ENCODE measurements at places on chromosomes 2 and 18.

DNA sequence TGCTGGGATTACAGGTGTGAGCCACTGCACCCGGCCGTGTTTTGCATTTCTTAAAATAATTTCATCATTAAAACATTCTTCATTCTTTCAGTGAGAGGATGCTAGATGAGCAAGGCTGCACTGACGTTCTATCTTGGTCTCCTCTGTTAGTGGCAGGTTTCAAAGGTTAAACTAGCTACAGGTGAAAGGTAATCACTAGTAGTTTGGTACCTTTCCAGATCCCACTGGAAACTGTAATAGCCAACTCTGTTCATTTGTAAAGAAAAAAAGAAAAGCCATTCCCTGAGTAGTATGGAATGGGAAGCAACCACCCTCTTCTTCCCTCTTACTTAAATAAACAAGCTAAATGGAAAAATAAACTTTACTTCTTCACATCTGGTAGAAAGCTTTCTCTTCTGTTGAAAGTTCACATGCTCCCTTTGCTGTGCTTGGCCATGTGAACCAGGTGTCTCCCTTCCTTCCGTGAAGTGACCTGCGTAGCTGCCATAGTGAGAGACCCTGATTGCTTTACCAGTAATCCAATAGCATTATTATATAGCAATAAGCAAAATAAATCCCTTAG is 94.0 kb downstream of the GREB1L start:
- DNase-seq = no peak

DNA sequence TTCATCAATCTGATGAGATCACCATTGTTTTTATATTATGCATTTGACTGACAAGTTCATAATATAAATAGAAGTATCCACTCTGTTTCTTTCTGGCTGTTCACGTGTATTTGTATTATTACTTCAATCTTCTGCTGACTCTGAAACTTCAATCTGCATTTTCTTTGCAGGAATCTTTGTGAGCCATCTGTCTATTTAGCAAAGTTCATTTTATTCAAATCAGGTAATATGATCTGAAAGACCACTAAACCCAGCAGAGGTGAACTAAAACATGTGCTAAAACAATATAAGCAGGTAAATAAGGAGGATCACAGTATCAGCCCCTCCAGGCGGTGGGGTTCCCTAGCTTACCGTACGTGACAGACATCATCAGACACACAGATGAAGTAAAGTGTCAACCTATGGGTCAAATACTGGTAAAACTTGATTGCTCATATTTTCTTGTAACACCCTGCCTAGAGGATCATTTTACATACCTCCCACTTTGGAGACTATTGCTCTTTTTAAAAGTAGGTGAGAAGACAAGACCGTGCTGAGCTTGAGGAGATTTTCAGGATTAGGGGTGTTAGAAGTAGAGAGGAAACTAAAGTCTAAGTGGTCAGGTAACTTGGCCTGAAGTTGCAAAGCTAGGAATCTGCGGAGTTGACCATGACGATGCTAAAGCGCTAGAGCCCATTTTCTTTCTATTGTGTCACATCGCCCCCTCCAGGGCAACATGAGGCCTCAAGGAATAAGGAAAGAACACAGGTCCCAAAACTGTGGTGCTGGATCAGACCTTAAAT is 9.0 kb downstream of the DTNB start:
- no peak for DNase-seq

DNA sequence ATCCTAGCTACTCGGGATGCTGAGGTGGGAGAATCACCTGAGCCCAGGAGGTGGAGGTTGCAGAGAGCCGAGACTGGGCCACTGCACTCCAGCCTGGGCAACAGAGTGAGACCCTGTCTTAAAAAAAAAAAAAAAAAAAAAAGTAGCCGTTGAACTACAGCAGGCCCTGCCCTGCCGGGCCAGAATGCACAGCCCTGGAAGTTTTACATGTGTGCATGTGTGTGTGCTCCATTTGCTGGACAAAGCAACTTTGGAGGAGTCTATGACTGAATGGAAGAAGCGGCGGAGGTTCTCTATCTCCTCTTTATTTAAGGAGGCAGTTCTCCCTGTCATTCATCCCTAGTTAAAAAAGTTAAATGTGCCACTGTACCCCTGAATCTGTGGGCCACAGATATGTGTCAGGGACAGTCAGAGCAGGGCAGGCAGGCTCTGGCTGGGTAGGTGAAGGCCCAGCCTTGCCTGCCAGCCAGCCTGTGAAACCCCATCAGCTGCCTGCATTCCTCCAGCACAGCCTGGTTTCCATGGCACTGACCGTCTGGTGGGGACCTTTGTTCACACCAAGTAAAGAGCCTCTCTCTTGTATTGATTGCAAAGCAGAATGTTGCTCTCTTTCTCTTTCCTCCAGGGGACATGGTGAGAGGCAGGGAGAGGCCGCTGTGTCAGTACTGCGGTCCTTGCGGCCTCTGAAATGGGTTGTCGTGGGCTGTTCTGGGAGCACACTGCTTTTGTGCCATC is 10.9 kb downstream of the LIPG start:
- DNase-seq = no peak

GRCh38 chr18:45666006-45666405 is 50.7 kb downstream of the SLC14A2 start:
- no peak for DNase-seq

DNA sequence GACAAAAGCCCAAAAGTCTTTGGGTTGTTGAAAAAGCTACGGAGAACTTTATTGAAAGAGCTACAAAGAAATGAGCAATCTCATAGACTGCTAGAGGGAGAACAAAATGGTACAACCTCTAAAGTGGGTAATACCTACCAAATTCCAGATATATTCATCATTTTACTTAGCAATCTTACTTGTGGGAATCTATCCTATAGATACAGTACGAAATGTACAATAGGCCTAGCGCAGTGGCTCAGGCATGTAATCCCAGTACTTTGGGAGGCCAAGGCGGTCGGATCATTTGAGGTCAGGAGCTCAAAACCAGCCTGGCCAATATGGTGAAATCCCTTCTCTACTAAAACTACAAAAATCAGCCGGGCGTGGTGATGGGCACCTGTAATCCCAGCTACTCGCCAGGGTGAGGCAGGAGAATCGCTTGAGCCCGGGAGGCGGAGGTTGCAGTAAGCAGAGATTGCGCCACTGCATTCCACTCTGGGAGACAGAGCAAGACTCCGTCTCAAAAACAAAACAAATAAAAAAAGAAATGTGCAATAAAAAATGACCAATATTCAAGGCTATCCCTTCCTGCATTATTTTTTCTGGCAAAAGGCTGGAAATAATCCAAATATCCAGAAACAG is 10.1 kb downstream of the EXOC6B start:
- DNase-seq = no peak

DNA sequence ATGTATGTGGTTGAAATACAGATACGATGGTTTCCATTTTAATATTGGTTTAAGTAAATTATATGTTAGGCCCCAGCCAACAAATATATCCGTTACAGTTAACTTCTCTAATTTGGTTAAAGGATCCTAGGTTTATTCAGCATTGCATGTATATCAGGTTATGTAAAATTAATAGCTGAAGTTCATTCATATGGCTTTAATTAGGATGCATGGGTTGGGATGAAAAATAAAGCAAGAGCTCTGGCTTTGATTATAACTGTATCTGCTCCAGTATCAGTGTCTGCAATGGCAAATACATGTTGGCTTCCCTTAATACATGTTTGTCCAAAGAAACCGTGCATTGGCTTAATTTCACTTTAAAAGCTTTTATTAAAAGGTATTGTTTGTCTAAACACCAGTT is 435.7 kb upstream of the SETBP1 start:
- no peak for DNase-seq

DNA sequence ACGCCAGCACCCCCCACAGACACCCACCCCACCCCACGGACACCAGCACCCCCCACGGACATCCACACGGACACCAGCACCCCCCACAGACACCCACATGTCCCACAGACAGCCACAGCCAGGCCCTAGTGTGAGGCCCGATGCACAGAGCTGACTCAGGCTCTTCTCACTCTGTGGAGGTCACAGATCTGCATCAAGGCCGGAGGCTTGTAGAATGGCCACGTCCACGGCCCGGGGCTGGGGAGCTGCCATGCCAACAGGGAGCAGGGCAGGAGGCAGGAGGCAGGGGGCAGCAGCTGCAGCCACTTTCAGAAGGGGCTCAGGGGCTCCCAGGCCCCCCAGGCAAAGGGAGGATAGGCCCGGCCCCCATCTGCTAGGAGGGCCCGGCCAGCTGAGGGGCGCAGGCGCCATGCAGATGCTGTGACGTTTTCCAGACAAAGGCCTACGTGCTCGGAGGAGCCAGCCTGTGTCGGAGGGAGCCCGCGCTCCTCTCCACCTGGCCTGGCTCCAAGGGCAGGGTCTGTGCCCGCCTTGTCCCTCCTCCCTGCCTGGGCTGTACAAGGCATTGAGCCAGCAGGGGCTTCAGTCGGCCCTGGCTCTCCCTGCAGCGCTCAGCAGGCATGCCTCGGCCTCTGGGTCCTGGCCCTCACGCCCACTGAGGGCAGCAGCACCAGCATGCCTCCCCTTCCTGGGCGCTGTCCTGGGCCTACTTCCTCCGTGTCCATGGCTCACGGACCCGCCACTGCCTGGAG is 249.0 kb downstream of the TWIST2 start:
- DNase-seq = no peak

DNA sequence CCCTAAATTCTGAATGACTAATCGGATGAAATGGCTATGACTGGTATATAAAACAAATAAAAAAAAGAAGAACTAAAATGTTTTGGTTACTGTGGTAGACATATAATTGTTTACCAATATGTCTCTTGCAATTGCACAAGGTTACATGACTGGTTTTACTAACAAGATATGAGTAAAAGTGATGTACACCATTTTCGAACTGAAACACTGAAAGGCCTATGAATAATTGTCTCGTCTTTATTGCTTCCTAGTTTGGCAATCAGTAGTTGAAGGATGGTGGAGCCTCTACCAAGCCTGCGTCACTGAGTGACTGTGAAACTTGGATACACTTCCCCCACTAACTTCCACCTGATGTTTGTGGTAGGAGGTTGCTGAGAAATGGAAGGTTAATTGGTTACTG is 16.5 kb downstream of the CDH19 start:
- DNase-seq = no peak

- no peak for DNase-seq
Measured at GRCh38 chr18:51447351-51448342, 250.2 kb upstream of the MEX3C start.

DNA sequence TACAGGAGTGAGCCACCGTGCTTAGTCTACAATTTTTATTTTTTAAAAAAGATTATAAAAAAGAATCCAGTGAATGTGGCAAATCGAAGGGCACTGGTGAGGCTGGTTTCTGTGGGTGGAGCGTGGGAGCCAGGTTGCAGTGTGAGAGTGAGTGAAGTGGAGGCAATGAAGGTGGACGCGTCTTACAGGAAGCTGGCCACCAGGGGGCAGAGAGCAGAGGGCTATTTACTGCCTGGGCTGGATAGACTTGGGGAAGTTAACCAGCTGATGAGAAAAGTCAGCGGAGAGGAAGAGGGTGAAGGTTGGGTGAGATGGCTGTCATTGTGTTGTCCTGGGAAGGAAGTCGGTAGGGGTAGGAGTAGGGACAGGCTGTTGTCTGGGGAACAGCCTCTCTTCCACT is 6.8 kb downstream of the SCTR start:
- peak; percentile 7 for DNase-seq

DNA sequence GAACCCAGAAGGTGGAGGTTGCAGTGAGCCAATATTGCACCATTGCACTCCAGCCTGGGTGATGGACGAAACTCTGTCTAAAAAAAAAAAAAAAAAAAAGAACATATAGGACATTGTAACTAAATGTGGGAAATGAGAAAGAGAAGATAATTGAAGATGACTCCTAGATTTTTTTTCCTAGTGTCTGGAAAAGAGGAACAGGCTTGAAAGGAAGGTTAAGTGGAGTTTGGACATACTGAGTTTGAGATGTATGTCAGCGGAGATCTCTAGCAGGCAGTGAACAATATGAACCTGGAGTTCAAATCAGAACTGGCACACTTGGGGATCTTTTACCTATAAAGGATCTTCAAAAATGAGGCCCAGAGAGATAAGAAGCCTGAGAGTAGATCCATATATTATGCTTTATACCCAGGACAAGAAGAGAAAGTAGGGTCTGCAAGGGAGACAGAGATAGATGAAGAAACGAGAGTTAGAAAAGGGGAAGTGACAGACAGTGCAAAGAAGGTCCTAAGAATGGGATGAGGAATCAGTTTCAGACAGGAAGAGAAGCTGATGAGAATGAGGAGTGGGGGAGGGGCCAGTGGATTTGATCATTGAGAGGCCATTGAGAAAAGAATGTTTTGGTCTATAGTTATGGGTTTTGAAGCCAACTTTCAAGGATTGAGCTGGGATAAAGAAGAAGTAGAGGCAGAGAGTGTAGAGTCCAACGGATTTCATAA is 46.9 kb upstream of the CD28 start:
- DNase-seq = no peak

GRCh38 chr2:37617119-37617892 is 54.1 kb downstream of the CDC42EP3 start:
- no peak for DNase-seq

DNA sequence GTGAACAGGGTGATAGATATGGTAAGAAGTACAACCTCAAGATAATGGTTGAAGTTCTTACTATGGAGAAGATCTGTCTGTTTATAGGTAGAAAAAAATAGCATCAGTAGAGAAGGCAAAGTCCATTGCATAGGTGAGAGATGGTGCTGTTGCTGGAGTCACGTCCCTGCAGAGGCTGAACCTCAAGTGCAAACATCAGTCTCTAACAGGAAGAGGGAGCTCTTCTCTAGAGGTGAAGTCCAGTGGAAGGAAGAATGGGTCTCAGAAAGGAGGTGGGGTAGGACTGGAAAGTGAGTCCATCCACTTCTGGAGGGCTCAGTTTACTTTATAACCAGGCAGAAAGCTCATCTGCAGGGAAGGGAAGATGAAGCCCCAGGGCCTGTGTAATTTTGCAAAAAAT is 337.7 kb downstream of the MEIS1 start:
- DNase-seq = no peak

- DNase-seq = no peak
Measured at GRCh38 chr2:107529146-107529545, 297.5 kb upstream of the RGPD4 start.

GRCh38 chr2:99825630-99826029 is 316.8 kb downstream of the AFF3 start:
- DNase-seq = no peak

GRCh38 chr2:238869293-238870124 is 21.6 kb downstream of the TWIST2 start:
- no peak for DNase-seq

DNA sequence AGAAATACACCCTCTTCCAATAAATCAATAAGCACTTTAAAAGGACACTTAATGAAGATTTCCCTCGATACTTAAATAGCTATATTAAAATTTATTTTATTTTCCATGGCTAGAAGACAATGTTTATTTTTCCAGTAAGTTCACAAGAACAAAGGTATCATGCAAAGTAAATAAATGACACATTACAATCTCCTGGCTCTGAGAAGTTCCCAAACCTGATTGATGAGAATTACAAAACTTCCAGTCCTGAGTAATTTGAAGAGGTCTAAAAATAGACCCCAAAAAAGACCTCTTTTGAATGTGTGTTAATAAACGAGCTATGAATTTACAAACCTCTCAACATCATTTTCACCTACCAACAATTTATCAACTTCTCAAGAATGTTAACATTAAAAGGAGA is 1.5 kb upstream of the PEX13 start:
- DNase-seq = no peak

GRCh38 chr2:164794016-164794415 is 47.6 kb downstream of the COBLL1 start:
- DNase-seq = no peak

- no peak for DNase-seq
Measured at GRCh38 chr2:233041722-233042323, 9.4 kb downstream of the NEU2 start.

- DNase-seq = no peak
Measured at GRCh38 chr2:100761365-100761764, 58.6 kb upstream of the NPAS2 start.

- no peak for DNase-seq
Measured at GRCh38 chr2:66830881-66831280, 396.0 kb downstream of the MEIS1 start.

GRCh38 chr18:6876641-6877041 is 147.1 kb downstream of the ARHGAP28 start:
- DNase-seq = no peak
